ENCODE measurements at places on chromosomes 7 and 10.

DNA sequence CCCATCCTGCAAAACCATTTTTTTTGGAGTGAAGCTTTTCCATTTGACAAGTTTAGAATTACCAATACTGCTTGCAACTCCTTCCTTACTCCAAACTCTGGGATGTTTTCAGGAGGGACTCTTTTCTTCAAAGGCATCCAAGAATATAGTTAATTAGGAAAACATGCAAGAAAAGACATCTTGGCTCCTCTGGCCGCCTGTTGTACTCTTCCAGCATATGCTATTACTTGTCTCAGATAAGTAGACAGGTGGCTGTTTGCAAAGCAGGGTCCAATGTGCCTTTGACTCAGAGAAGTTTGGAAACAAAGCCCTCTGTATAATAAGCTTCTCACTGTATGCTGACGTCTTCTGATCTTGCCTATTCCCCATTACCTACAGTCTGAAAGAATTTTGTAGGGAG is 746.5 kb downstream of the AUTS2 start:
- no peak overlapping the region for H3K4me3 ChIP-seq
- H3K27me3 ChIP-seq, result no peaks in the 10 kb centered on the region
- H3K36me3 ChIP-seq, result no peaks in the 10 kb centered on the region
- no peak for DNase-seq

GRCh38 chr7:129779602-129780256 is 168.2 kb downstream of the NRF1 start:
- peaks cover 10% of the 10 kb centered on the region for H3K4me1 ChIP-seq
- no peaks in the 10 kb centered on the region for H3K27me3 ChIP-seq
- no peaks in the 10 kb centered on the region for H3K36me3 ChIP-seq
- H3K27ac ChIP-seq, result peak overlapping the region; percentile 86
- DNase-seq, result peak; percentile 81

DNA sequence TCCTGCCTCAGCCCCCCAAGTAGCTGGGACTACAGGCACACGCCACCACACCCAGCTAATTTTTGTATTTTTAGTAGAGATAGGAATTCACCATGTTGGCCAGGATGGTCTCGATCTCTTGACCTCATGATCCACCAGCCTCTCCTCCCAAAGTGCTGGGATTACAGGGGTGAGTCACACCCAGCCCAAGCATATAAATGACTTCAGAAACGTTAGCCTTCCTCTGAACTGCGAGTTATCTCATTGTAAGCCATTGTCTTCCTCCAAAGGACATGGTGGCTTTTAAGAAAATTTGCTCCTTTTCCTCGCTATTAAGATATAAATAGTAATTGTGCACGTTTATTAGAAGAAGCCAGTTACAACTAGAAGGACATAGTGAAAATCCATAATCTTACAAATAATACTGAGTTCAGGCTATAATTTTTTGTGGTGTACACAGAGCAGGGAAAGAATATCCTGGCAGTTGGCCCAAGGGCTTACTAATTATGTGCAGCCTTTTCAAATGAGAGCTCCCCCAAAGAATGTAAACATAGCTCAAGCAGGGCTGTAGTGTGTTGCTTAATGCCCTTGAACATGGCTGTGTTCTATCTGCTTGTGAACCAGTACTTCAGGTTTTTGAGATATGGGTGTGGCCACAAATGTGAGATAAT is 495.8 kb downstream of the PARD3 start:
- peaks cover 21% of the 10 kb centered on the region for H3K4me1 ChIP-seq
- no peak overlapping the region for H3K4me3 ChIP-seq
- DNase-seq, result peak; percentile 57
- no peaks in the 10 kb centered on the region for H3K27me3 ChIP-seq

DNA sequence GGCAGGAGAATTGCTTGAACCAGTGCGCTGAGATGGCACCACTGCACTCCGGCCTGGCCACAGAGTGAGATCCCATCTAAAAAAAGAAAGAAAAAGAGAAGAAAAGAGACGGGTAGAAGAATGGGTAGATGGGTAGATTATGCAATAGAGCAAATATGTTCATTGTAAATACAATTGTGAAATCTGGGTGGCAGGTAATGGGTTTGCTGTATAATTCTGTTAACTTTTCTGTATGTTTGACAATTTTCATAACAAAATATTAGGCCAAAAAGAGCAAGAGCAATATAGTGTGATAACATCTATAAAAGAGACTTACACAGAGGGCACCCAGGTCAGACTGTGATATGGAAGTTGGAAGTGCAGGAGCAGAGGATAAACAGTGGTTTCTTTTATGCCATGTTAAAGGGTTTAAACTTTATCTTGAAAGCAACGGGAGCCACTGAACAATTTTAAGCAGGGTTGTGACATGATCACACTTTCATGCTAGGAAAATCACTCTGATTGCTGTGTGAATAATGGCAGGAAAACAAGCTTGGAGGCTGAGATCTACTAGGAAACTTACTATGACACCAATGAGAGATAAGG is 6.7 kb upstream of the COL28A1 start:
- H3K4me1 ChIP-seq, result no peaks in the 10 kb centered on the region
- H3K4me3 ChIP-seq, result no peak overlapping the region
- DNase-seq, result no peak
- no peaks in the 10 kb centered on the region for H3K27me3 ChIP-seq

- DNase-seq, result no peak
- no peaks in the 10 kb centered on the region for H3K4me1 ChIP-seq
- no peaks in the 10 kb centered on the region for H3K27me3 ChIP-seq
- no peak overlapping the region for H3K27ac ChIP-seq
- H3K4me3 ChIP-seq, result no peak overlapping the region
Observed at GRCh38 chr10:48683868-48684267, 805 bp upstream of the WDFY4 start.
